Activated CD4-positive, alpha-beta T cell treated with anti-CD3 and anti-CD28 coated beads, Interleukin-2, amount 10 ng/mL, durations not matched to agents 24 days and 14 days (primary cell): ENCODE measurements at places on chromosomes 3 and 15. TPM values are rescaled to one million over a fixed set of nuclear protein-coding genes. Genes with fewer than 3 reads are reported as not detected.
A peak's percentile ranks its signal among the peaks of the same experiment; 100 is the strongest.

Gene NME9
- total RNA-seq: not detected in 2 replicates

Gene KIF15
- total RNA-seq: 26.5 and 28.3 TPM in 2 replicates

Gene TMEM40
- total RNA-seq: not detected in 2 replicates

Gene SCAANT1
- total RNA-seq: not detected in 2 replicates

Gene TRIM71
- 0.05 and 0.07 TPM in 2 replicates for total RNA-seq

Gene HIGD2B
- not detected in 2 replicates for total RNA-seq

Gene GOLGA6L4
- 1.1 and 1.7 TPM in 2 replicates for total RNA-seq

DNA sequence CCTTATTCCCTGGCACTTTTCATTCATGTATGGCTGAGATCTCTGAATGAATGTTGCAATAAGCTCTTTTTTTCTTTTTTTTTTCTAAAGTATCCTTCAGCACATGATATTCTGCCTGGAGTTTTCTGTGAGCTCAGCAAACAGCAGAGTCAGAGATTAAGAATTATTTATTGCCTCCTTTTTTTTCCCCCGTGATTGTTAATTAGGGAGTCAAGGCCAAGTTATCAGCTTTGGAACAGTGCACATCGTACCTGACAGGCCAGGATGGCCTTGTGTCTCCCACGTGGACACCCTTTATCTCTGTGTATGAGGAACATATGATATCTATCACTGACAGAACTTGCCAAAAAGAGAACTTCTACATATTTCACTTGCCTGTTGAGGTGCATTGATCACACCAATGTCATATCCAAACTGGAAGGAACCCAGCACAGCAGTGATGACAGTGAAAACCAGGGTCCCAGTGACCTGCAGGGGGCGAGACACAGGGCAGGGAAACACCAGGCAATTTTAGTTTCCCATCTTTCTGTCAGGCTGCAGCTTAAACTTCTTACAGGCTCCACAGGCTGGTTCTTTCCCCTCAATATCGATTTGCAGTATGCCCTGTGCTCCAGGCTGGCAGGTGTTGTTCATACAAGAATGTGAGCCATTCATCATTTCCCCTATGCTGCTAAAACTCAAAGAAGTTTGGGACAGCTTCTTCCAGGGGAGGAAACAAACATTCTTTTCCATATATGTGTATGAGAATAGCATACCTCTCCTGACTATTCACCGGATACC is 8.2 kb downstream of the SLC2A2 start:
- no peak overlapping the region for H3K4me3 ChIP-seq
- H3K4me1 ChIP-seq: no peaks in the 10 kb centered on the region
- DNase-seq: no peak
- peaks cover 32% of the 10 kb centered on the region for H3K27me3 ChIP-seq
- no peaks in the 10 kb centered on the region for H3K36me3 ChIP-seq
- H3K27ac ChIP-seq: no peak overlapping the region

GRCh38 chr3:98778852-98779413 is 15.8 kb downstream of the ST3GAL6 start:
- H3K36me3 ChIP-seq: no peaks in the 10 kb centered on the region
- no peak overlapping the region for H3K4me3 ChIP-seq
- H3K27me3 ChIP-seq: peaks cover 6% of the 10 kb centered on the region
- no peak overlapping the region for H3K27ac ChIP-seq

DNA sequence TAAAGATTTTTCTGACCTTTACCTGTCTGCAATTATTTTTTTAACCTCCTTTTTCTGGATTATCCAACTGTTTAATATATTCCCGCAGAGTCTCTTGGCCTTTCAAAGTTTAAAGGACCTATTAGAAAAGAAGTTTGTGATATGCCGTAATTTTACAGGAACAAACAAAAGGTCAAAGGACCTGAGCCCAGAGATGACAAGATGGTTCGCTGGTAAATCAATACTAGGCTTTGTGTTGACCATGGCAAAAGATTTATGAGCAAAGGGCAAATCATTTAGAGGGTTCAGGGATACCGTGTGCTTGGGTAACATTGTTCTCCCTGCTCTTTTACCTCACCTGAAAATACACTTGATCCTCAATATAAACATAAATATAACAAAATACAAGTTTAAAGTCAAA is 923.5 kb downstream of the ROBO1 start:
- no peaks in the 10 kb centered on the region for H3K27me3 ChIP-seq
- no peak for DNase-seq
- no peak overlapping the region for H3K27ac ChIP-seq

DNA sequence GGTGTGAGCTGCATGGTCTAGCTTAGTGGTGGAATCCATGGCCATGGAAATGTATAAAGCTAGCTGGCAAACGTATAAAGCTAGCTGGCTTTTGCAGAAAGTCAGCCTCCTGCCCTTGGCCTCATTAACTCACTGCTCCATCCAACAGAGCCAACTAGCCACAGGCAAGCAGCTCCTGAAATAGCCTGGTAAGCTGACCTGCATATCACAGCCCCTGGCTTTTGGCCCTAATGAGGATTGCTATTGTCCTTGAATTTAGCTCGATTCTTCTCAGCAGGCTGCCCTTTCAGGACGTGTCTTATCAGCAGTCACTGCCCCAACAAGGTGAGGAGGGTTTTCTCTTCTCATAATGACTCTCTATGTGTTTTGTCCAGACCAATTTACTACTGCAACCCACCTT is 446.8 kb downstream of the WDR72 start:
- H3K36me3 ChIP-seq: no peaks in the 10 kb centered on the region
- no peak overlapping the region for H3K27ac ChIP-seq
- H3K4me1 ChIP-seq: no peaks in the 10 kb centered on the region
- no peak overlapping the region for H3K4me3 ChIP-seq
- no peak for DNase-seq

DNA sequence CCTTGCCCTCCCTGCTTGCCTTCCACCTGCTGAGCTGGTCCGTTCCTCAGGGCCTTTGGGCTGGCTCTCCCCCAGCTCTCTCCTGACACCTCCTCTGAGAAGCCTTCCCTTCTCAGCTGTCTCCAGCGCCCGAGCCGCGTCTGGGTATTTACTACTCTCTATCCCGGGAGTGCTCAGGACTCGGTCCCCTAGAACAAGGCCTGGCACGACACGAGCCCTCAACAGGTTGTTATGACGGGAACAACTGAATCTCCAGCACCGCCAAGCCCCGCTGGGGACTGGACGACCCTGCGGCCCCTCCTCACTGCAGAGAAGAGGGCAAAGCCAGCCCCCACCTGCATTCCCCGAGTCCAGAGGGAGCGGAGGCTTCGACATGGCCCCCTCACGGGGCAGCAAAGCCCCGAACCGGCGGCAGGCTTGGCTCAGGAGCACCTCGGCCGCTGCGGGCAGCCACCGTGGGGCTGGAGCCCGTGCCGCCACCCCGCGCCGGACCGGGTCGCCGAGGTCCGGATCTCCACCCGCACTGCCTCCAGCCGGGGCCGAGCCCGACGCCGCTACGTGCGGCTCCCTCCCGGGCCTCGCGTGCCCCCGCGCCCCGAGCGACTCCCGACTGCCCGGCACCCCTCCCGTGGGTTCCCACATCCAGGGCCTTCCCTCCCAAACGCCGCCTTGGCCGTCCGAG is 792 bp downstream of the TPRA1 start:
- peaks cover 5% of the 10 kb centered on the region for H3K36me3 ChIP-seq
- peak overlapping the region; percentile 93 for H3K4me3 ChIP-seq
- H3K27me3 ChIP-seq: no peaks in the 10 kb centered on the region
- peak; percentile 75 for DNase-seq

- H3K4me3 ChIP-seq: no peak overlapping the region
Observed at GRCh38 chr3:107690522-107691138, 167.9 kb downstream of the BBX start.

DNA sequence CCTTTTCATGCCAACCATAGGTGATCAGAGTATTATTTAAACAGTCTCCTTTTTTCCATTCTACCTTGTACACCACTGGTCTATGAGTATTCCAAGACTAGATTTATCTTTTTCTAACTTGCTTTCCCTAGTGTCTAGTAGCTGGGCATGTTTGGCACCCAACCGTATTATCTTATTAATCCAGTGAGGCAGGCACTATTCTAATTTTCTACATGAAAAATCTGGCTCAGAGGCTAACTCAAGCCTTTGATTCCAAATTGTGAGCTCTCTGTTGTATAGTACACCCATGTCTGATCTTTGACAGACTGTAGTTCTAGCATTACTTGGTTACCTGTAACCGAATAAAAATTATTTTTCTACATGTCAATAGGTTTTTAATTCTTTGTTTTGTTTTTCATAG is 76.7 kb upstream of the PLXND1 start:
- no peaks in the 10 kb centered on the region for H3K27me3 ChIP-seq
- no peak overlapping the region for H3K27ac ChIP-seq
- no peak overlapping the region for H3K4me3 ChIP-seq
- DNase-seq: no peak
- H3K36me3 ChIP-seq: no peaks in the 10 kb centered on the region
- H3K4me1 ChIP-seq: no peaks in the 10 kb centered on the region

DNA sequence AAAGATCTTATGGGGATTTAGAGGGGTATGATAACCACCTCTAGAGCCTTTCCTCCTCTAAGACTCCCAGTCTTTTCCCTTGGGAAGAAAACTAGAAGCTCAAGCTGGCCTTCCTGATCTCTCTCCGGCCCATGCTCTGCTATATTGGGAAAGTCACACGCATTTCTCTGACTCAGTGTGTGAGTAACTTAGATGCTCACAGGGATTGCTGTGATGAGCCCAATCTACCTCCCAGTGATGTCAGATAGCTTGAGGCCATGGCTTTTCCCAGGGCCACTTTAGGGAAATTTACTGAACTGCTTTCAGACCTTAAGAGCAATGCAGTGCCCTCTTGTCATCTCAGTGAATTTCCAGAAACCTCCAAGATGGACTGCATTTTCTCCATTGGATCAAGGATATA is 8.6 kb upstream of the ST8SIA2 start:
- H3K4me3 ChIP-seq: no peak overlapping the region
- H3K36me3 ChIP-seq: no peaks in the 10 kb centered on the region
- no peaks in the 10 kb centered on the region for H3K4me1 ChIP-seq

DNA sequence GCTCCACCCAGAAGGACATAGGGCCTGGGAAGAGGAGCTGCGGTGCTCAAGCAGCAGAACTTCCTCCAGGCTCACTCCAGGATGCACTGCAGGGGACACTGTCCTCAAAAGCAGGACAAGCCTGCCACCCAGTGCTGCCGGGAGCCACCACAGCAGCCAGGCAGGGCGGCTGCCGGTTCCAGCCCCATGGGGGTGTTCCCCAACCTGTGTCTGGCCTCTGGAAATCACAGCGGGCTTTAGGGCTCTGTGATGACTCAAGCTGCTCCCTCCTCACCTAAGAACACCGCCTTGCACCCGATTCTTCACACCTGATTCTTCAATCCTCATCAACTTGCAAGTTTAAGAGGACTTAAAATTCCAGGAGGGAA is 71.9 kb upstream of the SLC6A11 start:
- H3K36me3 ChIP-seq: no peaks in the 10 kb centered on the region
- H3K4me3 ChIP-seq: no peak overlapping the region
- peaks cover under 1% of the 10 kb centered on the region for H3K4me1 ChIP-seq
- DNase-seq: peak; percentile 74

- DNase-seq: no peak
- H3K27me3 ChIP-seq: no peaks in the 10 kb centered on the region
- peaks cover 45% of the 10 kb centered on the region for H3K4me1 ChIP-seq
- no peak overlapping the region for H3K4me3 ChIP-seq
- no peak overlapping the region for H3K27ac ChIP-seq
Observed at GRCh38 chr3:71994906-71995305, 210.0 kb upstream of the PROK2 start.

DNA sequence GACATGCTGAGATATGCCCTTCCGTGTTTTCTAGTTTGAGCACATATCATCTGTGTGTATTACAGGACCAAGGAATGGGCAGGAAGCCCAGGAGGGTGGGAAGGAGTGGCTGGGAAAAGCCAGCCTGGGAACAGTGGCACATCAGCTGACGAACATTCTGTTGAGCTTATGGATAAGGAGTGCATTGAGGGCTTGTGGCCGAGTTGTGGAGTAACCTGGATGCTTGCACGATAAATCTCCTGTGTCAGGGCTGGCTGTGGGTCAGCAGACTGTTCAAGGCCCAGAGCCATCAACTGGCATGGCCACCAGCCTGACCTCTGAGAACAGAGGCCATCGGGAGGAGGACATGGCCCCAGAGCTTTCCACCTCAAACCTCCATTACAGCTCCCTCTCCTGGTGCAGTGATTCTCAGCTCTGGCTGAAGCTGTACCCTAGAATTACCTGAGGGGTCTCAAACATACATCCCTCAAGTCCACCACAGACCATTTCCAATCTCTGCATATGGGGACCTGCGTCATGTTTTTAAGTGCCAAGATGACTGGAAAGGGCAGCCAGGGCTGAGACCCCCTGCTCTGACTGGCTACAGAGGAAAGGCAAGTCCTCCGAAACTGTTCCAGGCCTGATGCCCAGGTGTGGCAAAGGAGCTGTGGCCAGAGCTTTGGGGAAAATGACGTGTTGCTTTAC is 4.8 kb upstream of the VILL start:
- DNase-seq: no peak
- peaks cover 2% of the 10 kb centered on the region for H3K4me1 ChIP-seq
- no peak overlapping the region for H3K27ac ChIP-seq
- no peaks in the 10 kb centered on the region for H3K27me3 ChIP-seq

DNA sequence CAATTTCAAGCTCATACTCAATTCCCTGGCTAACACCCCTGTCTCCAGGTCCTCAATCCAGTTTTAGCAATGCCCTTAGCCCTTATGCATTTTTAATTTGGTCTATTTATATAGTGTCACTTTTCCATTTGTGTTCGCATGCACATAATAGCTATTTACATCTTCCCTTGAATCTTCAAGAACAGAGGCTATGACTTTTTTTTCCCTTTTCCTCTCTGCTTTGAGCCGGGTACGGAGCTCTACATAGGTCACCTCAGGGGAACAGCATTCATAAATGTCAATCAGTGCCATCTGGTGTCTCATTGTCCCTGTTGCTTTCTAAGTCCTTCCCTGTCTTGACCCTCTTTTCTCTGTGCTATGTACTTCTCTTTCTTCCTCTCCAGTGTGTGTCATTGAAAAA is 26.5 kb upstream of the ACTC1 start:
- H3K4me3 ChIP-seq: no peak overlapping the region
- H3K27me3 ChIP-seq: peaks cover 33% of the 10 kb centered on the region
- H3K36me3 ChIP-seq: no peaks in the 10 kb centered on the region
- peaks cover 4% of the 10 kb centered on the region for H3K4me1 ChIP-seq

GRCh38 chr3:49173116-49173791 is 1.9 kb downstream of the KLHDC8B start:
- no peaks in the 10 kb centered on the region for H3K27me3 ChIP-seq
- peaks cover 8% of the 10 kb centered on the region for H3K4me1 ChIP-seq
- DNase-seq: no peak
- no peaks in the 10 kb centered on the region for H3K36me3 ChIP-seq
- H3K4me3 ChIP-seq: no peak overlapping the region

DNA sequence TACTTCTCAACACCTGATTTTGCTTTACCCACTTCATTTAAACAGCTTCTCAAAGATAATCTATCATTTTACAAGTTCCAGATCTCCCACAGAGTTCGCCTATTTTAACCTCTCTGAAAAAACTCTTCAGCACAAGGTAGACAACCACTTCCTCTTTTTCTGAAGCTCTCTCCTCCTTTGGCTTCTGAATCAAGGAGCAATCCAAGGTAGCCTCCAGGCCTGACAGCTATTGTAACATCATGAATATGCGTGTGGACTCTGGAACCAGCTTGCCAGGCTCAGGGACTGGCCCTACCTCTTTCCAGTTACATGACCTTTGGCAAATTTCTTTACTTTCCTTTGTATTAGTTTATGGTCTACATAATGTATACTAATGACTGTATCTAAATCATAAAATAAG is 405.9 kb upstream of the ZNF385D start:
- H3K27ac ChIP-seq: no peak overlapping the region
- no peaks in the 10 kb centered on the region for H3K4me1 ChIP-seq

- no peak for DNase-seq
- no peak overlapping the region for H3K27ac ChIP-seq
- peaks cover 5% of the 10 kb centered on the region for H3K4me1 ChIP-seq
Observed at GRCh38 chr15:56653107-56653506, 80.2 kb downstream of the ZNF280D start.
